ENCODE measurements at places on chromosomes 6 and 20.

DNA sequence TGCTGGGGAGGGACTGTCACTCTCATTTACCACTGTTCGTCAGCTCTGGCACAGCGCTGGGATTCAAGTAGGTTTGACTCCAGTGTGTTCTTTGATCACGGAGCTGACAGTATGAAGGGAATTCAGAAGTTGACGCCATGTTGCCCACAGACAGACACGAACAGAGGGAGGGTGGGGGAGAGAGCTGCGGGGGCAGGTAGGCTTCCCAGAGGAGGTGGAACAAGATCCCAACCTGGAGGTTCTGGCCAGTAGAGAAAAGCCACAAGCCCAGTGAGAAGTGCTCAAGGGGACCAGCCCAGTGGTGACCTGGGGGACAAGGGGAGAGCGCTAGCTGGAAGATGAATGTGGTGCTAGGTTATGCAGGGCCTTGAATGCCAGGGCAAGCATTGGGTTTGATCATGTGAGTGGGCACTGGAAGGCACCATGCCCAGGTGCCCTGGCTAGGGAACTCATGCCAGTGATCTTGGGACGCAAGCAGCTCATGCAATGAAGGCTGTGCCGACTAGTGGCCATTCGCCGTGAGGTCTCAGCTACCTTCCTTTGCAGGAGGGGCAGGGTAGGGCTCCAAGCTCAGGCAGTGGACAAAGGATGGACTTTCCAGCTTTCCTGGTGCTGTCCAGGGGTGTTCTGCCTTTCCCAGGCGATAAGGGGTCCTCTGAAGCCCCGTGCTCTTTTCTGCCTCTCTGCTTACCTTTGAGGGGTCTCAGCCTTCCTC lies 50.4 kb upstream of the APCDD1L start:
- DNase-seq: no peak

GRCh38 chr20:61271312-61272231 lies 19.5 kb downstream of the CDH4 start:
- DNase-seq: no peak

GRCh38 chr6:15327271-15327670 lies 81.4 kb downstream of the JARID2 start:
- no peak for DNase-seq

- DNase-seq: no peak
These were observed 14.9 kb downstream of the RREB1 start for GRCh38 chr6:7122684-7123083.

GRCh38 chr6:45074439-45074838 lies 253.7 kb upstream of the RUNX2 start:
- no peak for DNase-seq

- DNase-seq: no peak
These were observed 200.9 kb downstream of the DLL1 start for GRCh38 chr6:170089963-170090362.

DNA sequence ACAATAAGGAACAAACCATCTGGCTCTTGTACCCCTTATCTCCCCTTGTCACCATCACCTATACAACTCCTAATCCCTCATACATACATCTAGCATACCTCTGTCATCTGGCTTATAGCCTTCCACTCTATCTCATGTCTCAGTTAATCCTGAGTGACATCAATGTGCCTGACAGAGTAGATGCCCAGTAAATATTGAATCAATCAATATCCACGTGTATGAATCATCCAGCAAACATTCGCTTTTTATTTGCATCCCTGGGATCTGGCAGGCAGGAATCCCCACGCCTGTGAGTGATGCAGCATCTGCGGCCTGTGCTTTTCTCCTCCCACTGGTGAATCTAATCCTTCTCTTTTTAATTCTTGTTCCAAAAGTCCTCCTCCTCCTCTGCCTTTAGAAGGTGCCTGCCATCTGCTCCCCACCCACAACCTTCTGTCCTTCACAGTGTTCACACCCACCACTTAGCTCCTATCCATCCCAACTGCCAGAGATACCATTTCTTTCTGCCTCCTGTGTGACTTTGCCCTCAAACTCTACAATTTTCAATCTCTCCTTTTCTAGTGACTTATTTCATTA lies 37.6 kb downstream of the ZNF391 start:
- no peak for DNase-seq

All from activated T-helper 1 cell treated with anti-CD3 and anti-CD28 coated beads, Interleukin-2, amount 50 U/mL, for 16 hours (primary cell).